ENCODE measurements at places on chromosomes 7 and 10. TPM values are rescaled to one million over a fixed set of nuclear protein-coding genes. Genes with fewer than 3 reads are reported as not detected.

Gene VAX1
- not detected for total RNA-seq

Gene SYT15B
- not detected for total RNA-seq

Gene TTYH3
- 13.7 TPM for total RNA-seq

Gene SH2B2
- 3.8 TPM for total RNA-seq

Gene KLF14
- total RNA-seq = not detected
